Peyer's patch (tissue), 4 donors: ENCODE measurements at places on chromosomes 2 and 18. TPM values are rescaled to one million over a fixed set of nuclear protein-coding genes. Genes with fewer than 3 reads are reported as not detected.

DNA sequence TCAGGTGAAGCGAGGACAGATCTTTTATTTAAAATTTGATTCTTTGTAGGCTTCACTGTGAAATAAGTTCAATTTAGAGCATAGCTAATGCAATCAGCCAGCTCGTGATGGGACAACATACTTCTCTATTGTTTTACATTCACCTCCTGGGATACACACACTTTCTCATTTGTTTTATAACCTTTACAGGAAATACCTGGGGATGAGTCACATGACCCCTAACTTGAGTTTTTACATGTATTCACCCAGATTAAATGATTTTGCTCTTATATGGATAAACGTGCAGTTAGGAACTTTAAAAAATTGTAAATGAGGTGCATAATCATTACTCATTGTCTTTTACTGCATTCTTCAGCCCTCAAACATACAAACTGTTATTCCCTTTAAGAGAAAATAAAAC is 152.1 kb downstream of the NEDD4L start:
- DNase-seq = no peak

DNA sequence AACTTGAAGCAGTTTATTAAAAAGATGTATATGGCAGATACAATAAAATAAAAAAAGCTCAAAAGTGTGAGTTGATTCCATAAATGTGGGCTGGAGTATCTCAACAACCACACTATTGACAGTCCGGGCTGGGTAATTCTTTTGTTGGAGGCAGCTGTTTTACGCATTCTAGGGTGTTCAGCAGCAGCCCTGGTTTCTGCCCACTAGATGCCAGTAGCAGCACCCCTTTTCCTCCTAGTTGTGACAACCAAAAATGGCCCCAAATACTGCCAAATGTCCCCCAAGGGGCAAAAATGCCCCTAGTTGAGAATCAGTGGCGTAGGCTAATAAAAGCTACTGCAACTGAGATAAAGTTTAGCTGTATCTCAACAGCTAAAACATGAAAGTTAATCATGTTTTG is 44.8 kb downstream of the CHMP3 start:
- DNase-seq = no peak

Gene DCDC2C
- not detected for total RNA-seq

Gene CCBE1
- total RNA-seq = 2.8 TPM
